Vagina (tissue), 2 donors: ENCODE measurements at places on chromosomes 2 and 18. TPM values are rescaled to one million over a fixed set of nuclear protein-coding genes. Genes with fewer than 3 reads are reported as not detected.

GRCh38 chr2:31082002-31082401 lies 56.2 kb downstream of the GALNT14 start:
- no peaks in the 10 kb centered on the region for H3K36me3 ChIP-seq
- no peaks in the 10 kb centered on the region for H3K27me3 ChIP-seq
- H3K4me3 ChIP-seq, result no peak overlapping the region
- no peaks in the 10 kb centered on the region for H3K4me1 ChIP-seq
- no peak for DNase-seq

- no peak overlapping the region for H3K4me3 ChIP-seq
- H3K27me3 ChIP-seq, result no peaks in the 10 kb centered on the region
- H3K4me1 ChIP-seq, result no peaks in the 10 kb centered on the region
- no peak for DNase-seq
- H3K27ac ChIP-seq, result no peak overlapping the region
- H3K36me3 ChIP-seq, result no peaks in the 10 kb centered on the region
Observed at GRCh38 chr2:222248256-222248655, 50.5 kb downstream of the PAX3 start.

- H3K36me3 ChIP-seq, result no peaks in the 10 kb centered on the region
- no peak overlapping the region for H3K27ac ChIP-seq
- no peak for DNase-seq
- H3K4me1 ChIP-seq, result no peaks in the 10 kb centered on the region
Observed at GRCh38 chr2:200471324-200471848, 38.5 kb downstream of the KCTD18 start.

DNA sequence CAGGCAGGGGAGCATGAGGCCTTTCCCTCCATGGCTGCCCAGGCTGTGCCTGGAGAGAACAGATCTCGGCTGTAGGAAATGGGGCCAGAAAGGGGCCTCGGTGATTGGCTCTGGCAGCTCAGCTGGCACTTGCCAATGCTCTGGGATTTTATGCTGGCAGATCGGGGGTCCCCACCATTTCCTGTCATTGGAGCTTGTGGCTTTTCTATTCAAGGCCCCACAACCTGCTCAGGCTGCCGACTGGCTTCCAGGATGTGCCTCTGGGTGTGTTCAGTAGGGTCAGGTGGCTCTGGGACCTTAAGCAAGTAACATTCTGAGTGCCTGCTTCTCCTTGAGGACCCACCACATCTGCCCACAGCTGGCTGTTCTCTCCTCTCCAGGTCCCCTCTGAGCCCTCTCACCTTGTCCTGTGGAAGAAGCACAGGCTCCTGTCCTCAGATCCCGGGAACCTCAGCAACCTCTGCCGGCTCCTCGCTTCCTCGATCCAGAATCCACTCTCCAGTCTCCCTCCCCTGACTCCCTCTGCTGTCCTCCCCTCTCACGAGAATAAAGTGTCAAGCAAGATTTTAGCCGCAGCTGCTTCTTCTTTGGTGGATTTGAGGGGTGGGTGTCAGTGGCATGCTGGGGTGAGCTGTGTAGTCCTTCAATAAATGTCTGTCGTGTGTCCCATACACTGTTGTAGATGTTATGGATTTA lies 4.2 kb downstream of the GNLY start:
- H3K27ac ChIP-seq, result no peak overlapping the region
- no peaks in the 10 kb centered on the region for H3K4me1 ChIP-seq
- peak; percentile 74 for DNase-seq
- H3K4me3 ChIP-seq, result no peak overlapping the region

DNA sequence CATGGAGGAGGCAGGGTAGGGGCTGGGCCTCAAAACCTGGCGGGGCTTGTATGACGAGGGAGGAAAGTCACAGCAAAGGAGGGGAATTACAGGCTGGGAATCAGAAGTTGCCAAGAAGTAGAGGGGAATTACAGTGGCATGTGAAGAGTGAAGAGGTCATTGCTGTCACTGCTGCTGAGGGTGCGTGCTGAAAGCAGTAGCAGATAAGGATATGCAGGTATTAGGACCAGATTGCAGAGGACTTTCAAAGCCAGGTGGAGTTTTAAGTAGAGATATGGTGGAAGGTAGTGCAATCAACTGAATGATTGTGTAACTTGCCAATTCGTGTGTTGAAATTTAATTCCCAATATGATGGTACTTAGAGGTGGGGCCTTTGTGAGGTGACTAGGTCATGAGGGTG lies 19.4 kb upstream of the LRPPRC start:
- H3K4me3 ChIP-seq, result no peak overlapping the region
- H3K27ac ChIP-seq, result no peak overlapping the region
- no peak for DNase-seq
- H3K4me1 ChIP-seq, result no peaks in the 10 kb centered on the region
- H3K36me3 ChIP-seq, result no peaks in the 10 kb centered on the region

DNA sequence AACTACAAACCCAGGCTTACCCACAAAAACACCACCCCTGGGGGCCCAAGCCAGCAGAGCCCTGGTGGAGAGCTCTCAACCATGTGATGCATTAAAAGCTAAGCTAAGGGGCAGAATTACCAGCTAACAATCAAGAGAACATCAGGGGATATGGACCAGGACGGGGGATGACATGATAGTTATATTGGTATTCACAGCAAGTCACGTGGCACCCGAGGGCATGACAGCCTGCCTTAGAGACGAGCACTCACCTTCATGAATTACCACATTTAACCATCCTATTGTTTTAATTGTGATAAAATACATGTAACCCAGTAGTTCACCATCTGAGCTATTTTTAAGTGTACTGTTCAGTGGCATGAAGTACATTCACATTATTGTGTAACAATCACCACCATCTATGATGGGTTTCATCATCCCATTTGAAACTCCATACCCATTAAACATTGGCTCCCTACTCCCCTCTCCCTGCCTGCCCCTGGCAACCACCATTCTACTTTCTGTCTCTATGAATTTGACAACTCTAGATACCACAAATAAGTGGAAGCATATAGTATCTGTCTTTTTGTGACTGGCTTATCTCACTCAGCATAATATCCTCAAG lies 245.6 kb downstream of the ANAPC1 start:
- no peaks in the 10 kb centered on the region for H3K36me3 ChIP-seq

GRCh38 chr2:175852879-175853615 lies 149.0 kb downstream of the LNPK start:
- H3K27me3 ChIP-seq, result no peaks in the 10 kb centered on the region
- no peak for DNase-seq
- H3K36me3 ChIP-seq, result no peaks in the 10 kb centered on the region
- H3K4me3 ChIP-seq, result no peak overlapping the region

DNA sequence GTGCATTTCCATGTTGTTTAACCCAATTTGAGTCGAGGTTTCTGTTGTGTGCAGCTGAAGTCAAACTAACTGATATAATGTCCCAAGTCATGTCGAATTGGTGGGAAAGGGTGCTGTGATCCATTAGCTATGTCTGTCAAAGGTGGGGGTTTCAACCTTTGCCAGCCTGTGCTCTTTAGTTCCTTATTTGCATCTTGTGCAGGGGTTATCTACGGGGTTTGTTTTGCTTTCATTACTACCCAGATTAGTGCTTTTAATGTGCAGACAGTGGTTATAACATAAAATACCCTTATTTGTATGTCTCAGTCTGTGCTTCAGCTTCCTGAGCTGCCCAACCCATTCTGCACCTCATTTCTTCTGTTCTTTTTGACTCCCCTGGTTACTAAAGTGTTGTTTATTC lies 271.9 kb upstream of the CXCR4 start:
- H3K36me3 ChIP-seq, result no peaks in the 10 kb centered on the region
- no peak overlapping the region for H3K27ac ChIP-seq
- no peaks in the 10 kb centered on the region for H3K27me3 ChIP-seq
- peaks cover 11% of the 10 kb centered on the region for H3K4me1 ChIP-seq

GRCh38 chr2:113116100-113116958 lies 11.1 kb upstream of the IL1RN start:
- peaks cover 23% of the 10 kb centered on the region for H3K4me1 ChIP-seq
- no peak for DNase-seq
- H3K4me3 ChIP-seq, result no peak overlapping the region
- peak overlapping the region; percentile 53 for H3K27ac ChIP-seq
- H3K36me3 ChIP-seq, result no peaks in the 10 kb centered on the region
- H3K27me3 ChIP-seq, result no peaks in the 10 kb centered on the region

- H3K4me3 ChIP-seq, result no peak overlapping the region
- no peak for DNase-seq
- no peaks in the 10 kb centered on the region for H3K27me3 ChIP-seq
- no peaks in the 10 kb centered on the region for H3K4me1 ChIP-seq
- H3K27ac ChIP-seq, result no peak overlapping the region
- peaks cover 54% of the 10 kb centered on the region for H3K36me3 ChIP-seq
Observed at GRCh38 chr2:127763776-127764175, 47.2 kb downstream of the WDR33 start.

- no peaks in the 10 kb centered on the region for H3K36me3 ChIP-seq
- H3K4me3 ChIP-seq, result no peak overlapping the region
- peaks cover 28% of the 10 kb centered on the region for H3K4me1 ChIP-seq
- H3K27ac ChIP-seq, result no peak overlapping the region
- no peaks in the 10 kb centered on the region for H3K27me3 ChIP-seq
Observed at GRCh38 chr2:24579053-24579803, 88.2 kb downstream of the NCOA1 start.

GRCh38 chr2:237181844-237182243 lies 96.2 kb downstream of the COPS8 start:
- peak overlapping the region; percentile 75 for H3K27ac ChIP-seq
- no peaks in the 10 kb centered on the region for H3K36me3 ChIP-seq
- H3K27me3 ChIP-seq, result no peaks in the 10 kb centered on the region

- H3K27me3 ChIP-seq, result no peaks in the 10 kb centered on the region
- no peak overlapping the region for H3K4me3 ChIP-seq
- H3K27ac ChIP-seq, result no peak overlapping the region
Observed at GRCh38 chr2:193518041-193518817, 1323.5 kb upstream of the TMEFF2 start.

The SIX2 gene
- total RNA-seq, result 16.7 TPM

The PMS1 gene
- total RNA-seq, result 20.1 TPM

The BUB1 gene
- 5.4 TPM for total RNA-seq

The CFAP65 gene
- not detected for total RNA-seq

The RFX8 gene
- total RNA-seq, result 1.2 TPM
